ENCODE measurements at places on chromosomes 3 and 15.

DNA sequence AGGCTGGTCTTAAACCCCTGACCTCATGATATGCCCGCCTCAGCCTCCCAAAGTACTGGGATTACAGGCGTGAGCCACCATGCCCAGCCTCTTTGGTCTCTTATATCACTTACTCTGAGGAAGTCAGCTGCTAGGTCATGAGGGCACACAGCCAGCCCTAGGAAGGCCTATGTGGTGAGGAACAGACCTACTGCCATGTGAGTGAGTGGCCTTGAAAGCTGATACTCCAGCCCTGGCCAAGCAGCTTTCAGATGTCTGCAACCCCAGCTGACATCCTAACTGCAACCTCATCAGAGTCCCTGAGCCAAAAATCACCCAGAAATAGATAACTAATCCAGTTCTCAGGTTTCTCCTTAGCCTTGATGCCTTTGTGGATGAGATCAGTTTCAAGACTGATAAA lies 224.3 kb downstream of the EDEM1 start:
- DNase-seq = no peak

- no peak for DNase-seq
Measured at GRCh38 chr15:41653760-41654159, 6.4 kb upstream of the MGA start.

DNA sequence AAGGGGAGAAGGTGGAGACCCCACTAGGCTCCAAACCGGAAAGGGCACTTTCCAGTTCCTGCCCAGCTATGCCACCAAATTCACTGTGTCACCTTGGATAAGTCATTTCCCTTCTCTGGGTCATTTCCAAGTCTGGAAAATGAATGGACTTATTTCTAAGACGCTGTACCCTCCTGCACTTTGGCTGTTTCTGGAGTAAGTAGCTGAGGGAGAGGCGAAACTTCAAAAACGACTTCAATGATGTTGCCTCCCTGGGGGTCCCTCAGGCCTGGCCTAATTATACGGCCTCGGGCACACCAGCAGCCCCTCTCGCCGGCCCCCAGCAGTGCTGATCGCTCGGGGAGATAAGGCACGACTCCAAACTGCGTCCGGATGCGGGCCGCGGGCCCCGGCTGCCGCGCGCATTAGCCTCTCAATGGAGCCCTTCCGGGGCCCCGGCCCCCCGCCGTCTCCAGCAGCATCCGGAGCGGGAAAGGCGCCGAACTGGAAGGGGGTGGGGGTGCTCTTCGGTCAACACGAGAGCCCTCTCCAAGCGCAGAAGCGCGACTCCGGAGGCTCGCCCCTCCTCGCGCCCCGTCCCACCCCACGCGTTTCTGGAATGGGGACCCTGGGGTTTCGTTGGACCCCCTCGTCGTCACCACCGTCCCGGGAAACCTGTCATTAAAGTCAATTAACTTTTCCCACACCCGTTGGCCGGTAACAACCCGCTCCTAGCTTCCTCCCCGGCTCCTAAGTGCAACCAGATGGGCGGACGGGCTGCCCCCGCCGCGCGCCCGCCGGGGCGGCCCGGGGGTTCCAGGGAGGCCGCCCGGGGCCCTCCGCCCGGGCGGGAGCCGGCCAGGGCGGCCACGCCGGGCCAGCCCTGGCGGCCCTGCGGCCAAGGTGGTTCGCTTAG lies 4.8 kb downstream of the HES1 start:
- DNase-seq = peak; percentile 79

GRCh38 chr15:36050899-36051298 lies 504.9 kb upstream of the DPH6 start:
- DNase-seq = no peak

DNA sequence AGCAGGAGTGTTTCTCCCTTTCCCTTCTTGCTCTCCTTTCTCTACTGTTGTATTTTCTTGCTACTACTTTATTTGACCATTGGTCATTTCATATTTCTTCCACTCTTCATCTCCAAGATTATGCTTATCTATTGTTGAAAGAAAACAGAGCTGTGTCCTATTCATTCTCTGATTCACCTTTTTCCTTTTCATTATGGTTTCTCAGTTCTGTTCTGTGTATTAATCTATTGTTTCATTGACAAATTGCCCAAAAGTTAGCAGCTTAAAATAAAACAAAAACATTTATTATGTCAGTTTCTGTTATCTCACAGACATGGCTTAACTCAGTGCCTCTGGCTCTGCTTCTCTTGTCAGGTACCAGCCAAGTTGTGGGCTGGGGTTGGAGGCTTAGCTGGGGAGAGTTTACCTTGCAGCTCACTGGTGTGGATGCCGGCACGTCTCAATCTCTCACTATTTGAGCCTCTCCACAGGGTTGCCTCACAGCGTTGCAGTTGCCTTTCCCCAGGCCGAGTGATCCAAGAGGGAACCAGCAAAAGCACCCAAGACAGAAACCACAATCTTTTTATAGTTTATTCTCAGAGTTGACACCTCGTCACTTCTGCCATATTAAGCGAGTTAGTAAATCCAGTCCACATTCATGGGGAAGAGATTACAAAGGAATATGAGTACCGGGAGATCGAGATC lies 36.9 kb upstream of the FILIP1L start:
- no peak for DNase-seq

- DNase-seq = no peak
Measured at GRCh38 chr15:76209523-76209922, 101.7 kb downstream of the ETFA start.

DNA sequence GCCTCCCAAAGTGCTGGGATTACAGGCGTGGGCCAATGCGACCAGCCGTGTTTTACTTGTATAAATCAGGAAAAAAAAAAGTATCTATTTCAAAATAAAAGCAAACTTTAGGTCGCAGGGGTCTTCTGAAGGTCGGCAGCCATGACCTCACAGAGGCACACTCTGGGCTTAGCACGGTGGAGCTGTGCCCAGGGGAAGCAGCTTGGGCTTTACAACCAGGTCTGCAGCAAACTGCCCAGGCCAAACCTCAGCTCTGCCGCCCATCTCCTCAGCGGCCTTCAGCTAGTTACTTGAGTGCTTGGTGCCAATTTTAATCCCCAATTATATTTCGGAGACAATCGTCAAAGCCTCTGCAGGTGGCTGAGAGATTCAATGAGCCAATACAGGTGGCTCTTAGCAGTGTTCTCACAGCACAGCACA lies 30.1 kb downstream of the ZDHHC19 start:
- DNase-seq = no peak

- DNase-seq = peak; percentile 68
Measured at GRCh38 chr3:43994657-43995546, 246.8 kb upstream of the TOPAZ1 start.

DNA sequence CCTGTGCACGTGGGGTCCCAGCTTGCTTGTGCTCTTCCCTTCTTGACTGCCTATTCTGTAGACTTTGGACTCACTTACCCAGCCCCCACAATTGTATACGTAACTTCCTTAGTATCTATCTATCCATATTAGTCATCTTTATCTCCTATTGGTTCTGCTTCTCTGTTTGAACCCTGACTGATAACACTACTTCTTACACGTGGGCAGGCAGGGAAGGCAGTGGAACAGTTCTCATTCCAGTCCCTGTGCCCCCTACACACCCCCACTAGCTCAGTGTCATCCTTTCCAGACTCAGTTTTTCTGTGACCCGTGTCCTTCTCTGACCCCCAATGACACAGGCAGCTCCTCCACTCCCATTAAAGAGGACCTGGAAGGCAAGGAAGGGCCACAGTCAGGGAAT lies 74.2 kb upstream of the FBN1 start:
- DNase-seq = no peak

DNA sequence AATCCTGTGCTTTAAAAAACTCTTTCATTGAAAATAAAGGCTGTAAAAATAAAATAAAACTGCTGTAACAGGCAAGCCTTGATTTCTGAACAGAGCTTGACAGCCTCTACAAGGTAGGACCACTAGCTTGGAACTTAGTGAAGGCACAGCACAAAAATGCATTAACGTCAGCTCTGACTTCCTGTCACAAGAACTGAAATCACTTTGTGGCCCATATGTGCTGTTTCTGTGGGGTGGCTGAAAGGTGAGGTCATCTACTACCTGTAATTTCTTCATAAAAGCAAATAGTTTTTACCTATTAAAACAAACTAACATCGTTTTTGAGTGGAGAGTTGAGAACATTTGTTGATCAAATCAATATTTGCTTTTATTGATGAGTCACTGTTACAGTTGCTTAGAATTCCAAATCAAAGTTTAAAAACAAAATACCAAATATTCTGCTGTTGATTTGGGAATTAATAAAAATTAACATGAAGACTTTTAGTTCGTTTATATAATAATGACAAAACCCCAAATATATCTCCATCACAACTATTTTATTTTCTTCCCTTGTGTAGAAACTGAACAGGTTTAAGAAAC lies 1034.1 kb downstream of the MCTP2 start:
- no peak for DNase-seq

DNA sequence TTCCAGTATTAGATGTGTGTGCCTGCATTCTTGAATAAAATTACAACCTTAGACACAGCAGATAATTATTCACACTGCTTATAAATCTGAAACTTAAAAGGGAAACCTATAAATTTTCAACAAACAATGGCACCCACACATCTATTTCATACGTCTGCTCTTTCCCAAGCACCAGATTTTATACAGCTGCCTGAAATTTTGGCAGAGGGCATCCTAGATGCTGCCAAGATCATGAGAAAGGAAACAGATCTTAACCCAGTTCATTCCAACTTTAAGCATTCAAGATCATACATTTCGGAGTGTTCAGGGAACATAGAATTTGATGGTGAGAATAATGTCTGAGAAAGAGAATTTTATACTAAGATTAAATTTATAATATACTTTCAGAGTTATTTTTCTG lies 53.1 kb downstream of the CLDN1 start:
- DNase-seq = no peak

DNA sequence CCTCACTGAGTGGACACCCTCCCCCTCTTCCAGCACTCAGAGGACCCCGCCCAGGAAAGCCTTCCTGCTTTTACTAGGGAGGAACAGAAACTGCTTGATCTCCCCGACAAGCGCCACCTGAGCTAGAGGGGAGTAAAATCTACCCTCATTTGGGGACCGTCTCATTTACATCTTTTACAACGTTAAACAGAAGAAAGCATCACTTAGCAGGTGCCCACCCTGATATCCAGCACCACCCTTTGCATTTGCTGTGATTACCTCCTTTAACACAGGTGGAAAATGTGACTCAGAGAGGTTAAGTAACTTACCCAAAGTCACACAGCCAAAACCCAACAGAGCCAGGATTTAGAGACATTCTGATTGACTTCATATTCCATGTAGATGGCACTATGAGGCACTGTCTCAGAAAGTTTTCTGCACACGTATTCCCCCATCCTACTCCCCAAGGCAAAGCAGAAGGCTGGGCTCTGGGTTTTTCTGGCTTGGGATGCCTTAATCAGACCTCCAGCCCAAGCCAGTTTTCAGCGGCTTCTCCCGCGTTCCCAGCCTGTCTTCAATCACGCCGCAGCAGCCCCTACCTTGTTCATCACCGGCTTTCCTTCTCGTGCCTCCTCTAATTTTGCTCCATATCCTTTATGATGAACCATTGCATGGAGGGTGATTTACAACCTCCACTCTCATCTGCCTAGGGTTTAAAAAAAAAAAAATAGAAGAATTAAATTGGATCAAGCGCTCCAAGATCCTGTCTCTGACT lies 314.6 kb upstream of the PROK2 start:
- DNase-seq = no peak

DNA sequence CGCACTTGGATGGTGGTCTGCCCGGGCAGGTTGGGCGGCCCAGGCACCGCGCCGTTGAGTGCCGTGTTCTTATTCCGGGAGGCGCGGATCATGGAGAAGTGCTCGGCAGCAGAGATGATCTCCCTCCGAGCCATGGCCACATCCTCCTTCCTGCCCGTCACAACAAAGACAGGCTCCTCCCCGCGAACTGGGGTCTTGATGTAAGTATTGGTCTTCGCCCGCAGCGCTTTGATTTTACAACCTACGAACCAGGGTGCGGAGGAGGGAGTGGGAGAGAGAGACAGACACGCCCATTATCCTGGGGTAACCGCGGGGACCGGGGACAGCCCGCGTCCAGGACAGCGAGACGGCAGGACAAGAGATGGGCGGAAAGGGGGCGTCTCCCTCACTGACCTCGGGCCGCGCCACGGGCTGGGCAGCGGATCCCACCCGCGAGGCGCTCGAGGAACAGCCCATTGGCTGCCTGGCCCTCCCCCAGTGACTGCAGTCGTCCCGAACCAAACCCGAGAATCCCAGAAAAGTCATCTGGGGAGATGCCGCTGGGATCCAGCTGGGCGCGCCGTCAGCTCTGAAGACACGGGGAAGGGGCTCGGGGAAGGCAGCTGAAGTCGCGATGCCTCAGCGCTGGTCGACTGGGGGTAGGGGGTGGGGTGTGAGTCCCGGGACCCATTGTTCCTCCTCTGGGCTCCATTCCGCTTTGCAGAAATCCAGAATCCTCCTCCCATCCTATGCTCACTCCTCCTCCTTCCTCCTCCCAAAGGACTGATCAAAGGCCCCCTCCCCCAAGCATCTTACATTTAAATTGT lies 1.2 kb downstream of the MEX3B start:
- no peak for DNase-seq

DNA sequence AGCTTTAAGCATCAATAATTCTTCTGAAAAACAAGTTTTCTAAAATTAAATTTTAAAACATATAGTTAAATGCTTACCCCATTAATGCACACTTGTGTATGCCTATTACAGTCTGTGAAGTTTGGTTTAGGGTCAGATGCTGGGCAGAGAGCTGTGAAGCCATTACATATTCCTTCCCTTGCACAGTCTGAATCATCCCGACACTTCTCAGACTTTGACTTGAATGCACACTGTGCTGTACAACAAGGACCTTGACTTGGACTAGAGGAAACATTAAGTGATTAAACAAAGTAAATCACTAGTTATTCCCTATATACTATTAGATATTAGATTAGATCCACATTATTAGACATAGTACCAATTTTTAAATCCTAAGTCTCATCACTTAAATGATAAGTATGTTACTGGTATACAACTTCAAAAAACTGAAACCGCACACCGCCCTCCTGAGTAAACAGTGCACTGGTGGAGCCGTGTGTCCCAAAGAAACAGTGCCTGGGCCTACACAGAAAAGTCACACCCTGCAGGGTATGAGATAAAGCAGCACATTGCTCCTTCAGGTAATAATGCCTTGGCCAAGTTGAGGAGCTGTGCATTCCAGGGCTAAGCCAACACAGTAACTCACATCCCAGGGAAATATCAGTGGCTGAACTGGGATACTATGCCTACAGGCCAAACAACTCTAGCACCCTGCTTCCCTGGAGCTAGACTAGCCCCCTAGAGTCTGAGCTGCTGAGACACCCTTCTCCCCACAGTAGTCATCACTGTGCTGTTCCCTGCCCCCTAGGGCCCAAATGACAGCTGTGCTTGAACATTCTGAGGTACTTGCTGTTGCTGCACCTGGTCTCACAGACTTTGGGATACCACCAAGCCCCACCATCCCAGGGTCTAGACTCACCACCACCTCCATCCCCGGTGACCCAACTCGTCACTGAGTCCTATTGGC lies 137.5 kb downstream of the ADAM10 start:
- no peak for DNase-seq

Data from H1 (cell line).